ENCODE measurements at places on chromosomes 2 and 18.

DNA sequence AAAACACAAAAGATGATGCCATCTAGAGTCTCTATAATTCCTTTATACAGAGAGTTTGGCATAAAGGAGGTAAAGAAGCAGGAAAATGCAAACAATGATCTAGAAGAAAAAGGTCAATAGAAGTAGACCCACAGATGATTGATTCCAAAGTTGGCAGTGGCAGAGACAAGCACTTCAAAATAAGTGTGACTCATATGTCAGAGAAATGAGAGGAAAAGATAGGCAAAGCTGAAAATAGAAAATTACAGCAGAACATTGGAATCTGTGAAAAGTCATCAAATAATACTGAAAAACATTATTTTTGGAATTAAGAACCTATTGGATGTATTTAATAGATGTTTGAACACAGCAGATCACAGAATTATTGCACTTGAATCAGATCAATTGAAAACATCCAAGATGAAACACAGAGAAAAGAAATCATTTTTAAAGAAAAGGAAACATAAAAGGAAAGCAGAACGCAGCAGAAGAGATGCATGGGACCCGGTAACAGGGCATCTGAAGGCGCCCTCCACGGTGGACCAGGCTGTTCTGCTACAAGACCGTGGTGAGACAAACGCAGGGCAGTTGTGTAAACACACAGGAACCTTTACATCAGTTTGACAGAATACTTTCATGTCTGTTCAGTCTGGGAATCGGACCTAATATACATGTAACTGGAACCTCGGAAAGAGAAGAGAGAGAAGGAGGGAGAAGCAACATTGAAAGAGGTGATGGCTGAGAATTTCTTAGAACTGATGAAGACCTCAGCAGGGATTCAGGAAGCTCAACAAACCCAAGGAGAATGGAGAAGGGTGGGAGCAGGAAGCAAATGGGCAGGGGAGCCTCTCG is 74.6 kb upstream of the GPC1 start:
- no peak for DNase-seq

- no peak for DNase-seq
These were observed 111.8 kb upstream of the STON1 start for GRCh38 chr2:48417856-48418838.

- no peak for DNase-seq
These were observed 325.3 kb downstream of the ZNF516 start for GRCh38 chr18:76169733-76170132.

DNA sequence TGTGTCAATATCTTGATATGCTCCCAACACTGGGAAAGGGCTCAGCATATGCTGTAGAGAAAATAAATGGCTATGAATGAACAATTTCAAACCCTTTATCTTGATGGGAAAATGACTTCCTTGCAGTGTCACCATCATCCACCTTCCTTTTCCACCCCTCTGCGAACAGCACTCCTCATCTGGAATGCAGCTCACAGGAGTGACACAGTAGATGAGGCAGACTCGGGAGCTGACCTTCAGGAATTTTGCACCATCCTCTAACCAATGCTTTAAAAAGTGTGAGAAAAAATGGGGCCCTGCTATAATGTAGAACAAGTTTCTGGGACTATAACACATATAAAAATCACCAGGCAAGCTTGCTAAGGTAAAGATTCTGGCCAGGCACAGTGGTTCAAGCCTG is 41.3 kb upstream of the YPEL5 start:
- no peak for DNase-seq

GRCh38 chr2:61762292-61762691 is 91.6 kb downstream of the FAM161A start:
- no peak for DNase-seq

GRCh38 chr2:6810961-6811360 is 54.7 kb downstream of the CMPK2 start:
- no peak for DNase-seq

GRCh38 chr2:145324748-145325147 is 804.8 kb upstream of the ZEB2 start:
- DNase-seq: no peak

DNA sequence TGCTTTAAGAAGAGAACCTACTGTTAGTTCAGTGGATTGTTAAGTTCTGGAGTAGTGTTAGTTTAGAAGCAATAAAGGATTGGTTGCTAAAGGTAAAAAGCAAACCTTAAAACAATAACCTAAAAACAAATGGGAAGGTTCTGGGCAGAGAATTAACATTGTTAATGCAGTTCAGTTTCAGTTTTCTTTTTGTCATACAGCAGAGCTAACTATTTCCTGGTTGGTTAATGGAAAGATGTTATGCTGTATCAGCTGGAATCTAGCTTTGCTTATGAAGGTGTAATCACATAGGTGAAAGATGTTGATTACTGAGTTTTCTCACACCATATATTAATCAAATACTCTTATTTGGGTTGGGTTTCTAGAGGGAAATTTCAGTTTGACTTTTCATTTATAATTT is 23.8 kb downstream of the SMAD4 start:
- no peak for DNase-seq

DNA sequence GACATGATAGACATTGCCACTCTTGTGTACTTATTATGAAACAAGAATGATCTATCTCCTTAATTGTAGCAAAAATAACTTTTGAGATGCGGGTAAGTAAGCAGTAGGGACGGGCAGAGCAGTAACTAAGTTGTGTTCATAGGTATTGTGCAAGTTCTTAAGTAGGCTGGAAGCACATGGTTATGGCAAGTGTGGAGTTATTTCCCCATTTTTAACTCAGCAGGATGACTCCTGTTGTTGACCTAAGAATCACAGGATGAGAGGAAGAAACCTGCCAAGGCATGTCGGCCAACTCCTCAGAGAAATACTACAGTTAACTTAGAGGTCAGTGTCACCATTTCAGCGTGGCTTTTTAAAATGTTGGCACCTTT is 51.1 kb upstream of the FN1 start:
- DNase-seq: peak; percentile 74

DNA sequence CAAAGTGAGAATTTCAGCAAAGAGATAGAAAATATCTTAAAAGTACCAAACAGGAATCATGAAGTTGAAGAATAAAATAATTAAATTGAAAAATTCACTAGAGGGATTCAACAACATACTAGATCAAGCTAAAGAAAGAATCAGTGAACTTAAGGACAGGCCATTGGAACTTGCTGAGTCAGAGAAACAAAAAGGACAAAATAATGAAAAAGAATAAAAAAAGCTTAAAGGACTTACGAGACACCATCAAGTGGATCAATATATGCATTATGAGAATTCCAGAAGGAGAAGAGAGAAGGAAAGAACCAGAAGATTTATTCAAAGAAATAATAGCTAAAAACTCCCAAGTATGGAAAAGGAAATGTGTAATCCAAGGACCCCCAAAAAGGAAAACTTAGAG is 158.4 kb downstream of the SLC4A10 start:
- DNase-seq: no peak

DNA sequence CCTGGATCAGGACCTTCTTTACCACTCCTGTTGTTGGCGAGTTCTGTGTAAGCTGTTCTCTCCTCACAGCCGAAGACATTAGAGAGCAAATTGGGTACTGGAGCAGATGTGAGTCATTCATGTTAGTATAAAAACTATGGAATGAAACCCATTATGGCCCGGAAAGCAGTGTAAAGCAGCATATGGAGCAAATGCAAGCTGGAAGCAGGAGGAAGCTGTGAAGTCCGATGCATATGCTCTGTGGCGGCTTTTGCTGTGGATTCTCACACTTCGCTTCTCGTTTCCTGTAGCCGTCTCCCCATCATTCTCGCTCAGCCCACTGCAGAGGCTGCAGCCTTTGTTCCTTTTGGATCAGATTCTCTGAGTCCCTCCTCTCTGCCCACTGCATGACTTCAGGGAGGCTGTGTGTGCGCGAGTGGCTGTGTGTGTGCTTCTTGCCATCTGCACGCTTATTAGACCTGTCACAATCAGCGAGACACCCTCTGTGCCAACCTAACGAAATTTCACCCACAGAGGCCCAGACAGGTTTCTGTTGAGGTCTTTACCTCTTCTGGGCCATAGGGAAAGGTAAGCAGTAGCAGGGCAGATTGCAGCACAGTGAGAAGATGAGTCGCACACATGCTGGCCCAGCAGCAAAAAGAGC is 3.3 kb upstream of the GALNT14 start:
- no peak for DNase-seq

DNA sequence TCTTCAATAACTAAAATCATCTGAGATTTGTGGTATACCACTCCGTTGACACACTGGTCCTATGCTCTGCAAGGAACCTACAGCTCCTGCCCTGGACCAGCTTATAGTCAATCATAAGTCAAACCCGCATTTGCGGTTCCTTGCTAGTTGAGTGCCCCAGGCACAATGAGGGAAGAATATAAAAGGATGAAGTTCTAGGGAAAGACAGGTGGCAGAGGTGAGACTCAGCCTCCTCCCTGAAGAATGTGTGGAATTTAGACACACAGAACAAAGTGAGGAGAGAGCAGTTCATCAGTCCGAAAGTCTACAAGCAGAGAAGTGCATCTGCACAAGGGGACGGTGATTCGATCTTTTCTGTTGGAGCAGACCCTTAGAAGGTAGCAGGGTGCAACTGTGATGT is 615.0 kb upstream of the FANCL start:
- no peak for DNase-seq

GRCh38 chr2:178886006-178886405 is 78.8 kb upstream of the TTN start:
- no peak for DNase-seq

DNA sequence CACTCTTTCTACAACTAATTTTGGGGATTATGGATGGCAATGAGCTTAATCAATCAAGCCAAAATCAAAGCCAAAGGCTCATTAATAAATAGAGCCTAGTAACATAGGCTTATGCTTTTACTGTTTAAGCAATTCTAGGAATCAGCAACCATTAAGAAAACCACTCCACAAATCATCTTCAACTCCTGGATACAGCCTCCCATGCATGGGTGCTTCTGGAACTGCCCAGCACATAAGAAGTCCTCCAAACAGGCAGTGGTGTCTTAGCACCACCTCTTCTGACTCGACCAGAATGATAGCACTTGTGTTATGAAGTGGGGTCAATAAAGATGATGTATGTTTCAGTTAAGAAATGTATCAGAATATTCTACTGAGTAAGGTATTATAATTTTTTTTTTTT is 104.4 kb upstream of the SERPINE2 start:
- no peak for DNase-seq

DNA sequence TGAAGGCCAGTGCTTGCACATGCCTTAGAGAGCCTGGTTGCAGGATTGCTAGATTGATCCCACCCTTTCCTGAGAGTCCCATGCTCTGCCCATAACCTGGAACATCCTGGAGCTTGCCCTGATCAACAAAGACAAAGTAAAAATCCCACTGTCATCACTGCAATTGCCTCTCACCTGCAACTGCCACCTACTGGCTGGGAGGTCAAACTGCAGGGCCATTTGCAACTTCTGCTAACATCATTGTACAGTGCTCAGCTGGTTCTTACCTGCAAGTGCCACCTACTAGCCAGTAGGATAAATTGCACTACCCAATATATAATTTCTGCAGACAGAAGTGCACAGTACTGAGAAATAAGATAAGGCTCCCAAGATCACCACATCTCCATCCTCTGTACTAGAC is 947.5 kb downstream of the CPS1 start:
- DNase-seq: no peak

DNA sequence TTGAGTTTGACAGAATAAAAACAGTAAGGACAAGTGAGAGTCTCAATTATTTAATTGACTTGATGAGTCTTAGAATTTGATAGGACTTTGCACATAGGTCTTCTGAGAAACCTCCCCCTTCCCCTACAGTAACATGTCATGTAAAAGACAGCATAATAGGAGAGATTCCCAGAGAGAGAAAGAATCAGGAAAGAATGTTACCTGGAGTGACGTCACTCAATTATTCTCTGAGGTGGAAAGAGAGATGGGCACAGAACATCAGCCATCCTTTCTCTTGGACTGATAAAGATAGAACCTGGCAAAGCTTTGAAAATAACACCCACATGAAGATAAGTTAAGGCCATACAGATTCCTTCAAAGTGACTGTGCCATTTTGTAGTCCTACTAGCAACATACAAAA is 19.3 kb upstream of the FRZB start:
- no peak for DNase-seq

DNA sequence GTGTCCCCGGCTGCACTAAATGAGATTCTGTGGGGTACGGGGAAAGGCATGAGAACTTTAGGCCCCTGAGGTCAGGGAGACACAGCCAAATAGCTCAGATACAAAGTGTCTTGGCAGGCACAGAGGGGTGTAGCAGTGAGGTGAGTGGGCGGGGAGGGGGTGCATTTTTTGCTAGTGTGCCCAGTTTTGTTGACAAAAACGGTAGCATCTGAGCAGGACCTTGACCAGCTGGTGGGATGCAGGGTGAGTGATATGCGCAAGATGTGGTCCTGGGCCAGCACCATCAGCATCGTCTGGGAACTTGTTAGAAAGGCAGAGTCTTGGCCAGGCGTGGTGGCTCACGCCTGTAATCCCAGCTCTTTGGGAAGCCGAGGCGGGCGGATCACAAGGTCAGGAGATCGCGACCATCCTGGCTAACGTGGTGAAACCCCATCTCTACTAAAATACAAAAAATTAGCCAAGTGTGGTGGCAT is 127.3 kb upstream of the LGALSL start:
- DNase-seq: no peak

DNA sequence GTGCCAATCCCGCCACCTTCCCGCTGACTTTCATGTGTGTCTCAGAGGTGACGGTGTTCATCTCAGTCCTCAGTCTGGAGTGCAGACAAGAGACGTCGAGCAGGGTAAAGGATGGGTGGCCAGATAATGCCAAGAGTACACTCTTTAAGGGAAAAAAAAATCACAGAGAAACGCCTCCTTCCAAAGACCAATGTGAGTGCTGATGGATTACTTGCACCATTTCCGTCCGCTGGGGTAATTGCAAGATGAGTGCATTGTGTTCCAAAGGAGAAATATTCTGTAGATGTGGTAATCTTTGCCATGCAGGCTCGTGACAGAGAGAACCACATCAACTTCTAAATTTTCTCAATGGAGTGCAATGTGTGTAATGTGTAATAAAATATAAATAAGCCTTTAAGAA is 81.0 kb downstream of the KLHL29 start:
- DNase-seq: no peak

GRCh38 chr2:100703213-100703612 is 116.7 kb upstream of the NPAS2 start:
- no peak for DNase-seq

- no peak for DNase-seq
These were observed 71.1 kb downstream of the DOCK10 start for GRCh38 chr2:224971214-224971613.

DNA sequence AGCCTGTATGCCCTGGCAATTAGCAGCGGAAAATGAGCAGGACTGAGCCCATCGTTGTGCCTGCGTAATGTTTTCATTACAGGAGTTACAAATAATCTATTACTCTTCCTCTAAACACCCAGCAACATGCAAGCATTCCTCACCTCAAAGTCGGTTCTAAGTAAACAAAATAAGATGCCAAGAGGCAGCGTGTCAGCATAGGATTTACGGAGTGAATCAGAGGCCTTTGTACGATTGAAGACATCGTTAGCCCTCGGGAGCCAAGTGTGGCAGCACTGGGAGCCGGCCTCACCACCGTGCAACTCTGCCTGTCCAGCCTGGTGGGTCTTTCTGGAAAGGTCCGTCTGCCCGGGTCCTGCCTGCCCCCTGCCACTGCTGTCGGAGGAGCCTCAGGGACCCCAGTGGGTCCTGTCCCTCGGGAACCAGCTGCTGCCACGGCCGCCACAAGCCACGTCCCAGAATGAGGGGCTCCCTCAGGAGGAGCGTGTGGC is 80.1 kb upstream of the CTDP1 start:
- no peak for DNase-seq

GRCh38 chr2:30358351-30358750 is 88.7 kb upstream of the LCLAT1 start:
- DNase-seq: no peak

- DNase-seq: peak; percentile 43
These were observed 189.8 kb upstream of the NABP1 start for GRCh38 chr2:191488135-191488534.

- no peak for DNase-seq
These were observed 17.3 kb downstream of the UNC80 start for GRCh38 chr2:209788925-209789324.

All from suppressor macrophage (primary cell).